ENCODE measurements at places on chromosomes 5 and 9. TPM values are rescaled to one million over a fixed set of nuclear protein-coding genes. Genes with fewer than 3 reads are reported as not detected.

DNA sequence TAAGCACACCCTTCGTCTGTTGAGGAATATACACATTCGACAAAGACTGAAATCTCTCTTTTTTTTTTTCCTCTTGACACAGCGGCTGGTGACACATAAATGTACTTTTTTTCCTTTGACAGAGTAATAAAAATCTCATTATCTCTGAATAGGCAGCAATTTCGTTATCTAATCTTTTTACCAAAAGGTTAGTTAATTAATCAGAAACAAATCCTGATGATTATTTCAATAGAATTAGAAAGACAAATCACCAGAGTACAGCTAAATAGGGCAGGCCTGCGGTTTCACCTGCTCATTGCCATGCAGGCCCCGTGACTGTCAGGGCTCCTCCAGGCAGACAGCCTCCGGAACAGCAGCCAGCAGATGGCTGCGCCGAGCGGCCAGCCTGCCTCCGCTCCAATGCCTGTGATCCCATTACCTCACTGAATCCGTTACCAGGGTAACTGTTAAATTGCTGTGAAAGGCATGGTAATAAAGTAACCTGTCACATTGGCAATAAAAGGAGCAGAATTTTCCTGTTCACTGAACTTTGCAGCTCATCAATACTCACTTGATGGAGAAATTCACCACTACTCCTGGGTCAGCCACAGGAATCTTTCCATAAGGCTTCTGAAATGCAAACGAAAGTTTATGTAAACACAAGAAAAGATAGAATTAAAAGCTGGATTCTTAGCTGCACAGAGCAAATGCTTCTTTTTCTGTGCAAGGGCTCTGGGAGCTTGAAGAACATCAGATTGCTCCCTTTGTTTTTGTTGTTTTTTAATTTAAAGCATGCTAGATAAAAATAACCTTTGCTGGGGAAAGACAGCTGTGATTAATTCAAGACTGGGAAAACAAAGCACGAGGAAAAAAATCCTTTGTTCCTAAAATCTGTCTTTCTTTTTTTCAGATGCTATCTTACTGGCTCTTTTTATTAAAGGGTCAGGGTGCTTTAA, 666.4 kb upstream of the ZNF608 start:
- DNase-seq = peak; percentile 54

- no peak for DNase-seq
Observed at GRCh38 chr9:117305454-117305853, 109.4 kb downstream of the ASTN2 start.

- no peak for DNase-seq
Observed at GRCh38 chr9:4126996-4127395, 172.9 kb downstream of the GLIS3 start.

DNA sequence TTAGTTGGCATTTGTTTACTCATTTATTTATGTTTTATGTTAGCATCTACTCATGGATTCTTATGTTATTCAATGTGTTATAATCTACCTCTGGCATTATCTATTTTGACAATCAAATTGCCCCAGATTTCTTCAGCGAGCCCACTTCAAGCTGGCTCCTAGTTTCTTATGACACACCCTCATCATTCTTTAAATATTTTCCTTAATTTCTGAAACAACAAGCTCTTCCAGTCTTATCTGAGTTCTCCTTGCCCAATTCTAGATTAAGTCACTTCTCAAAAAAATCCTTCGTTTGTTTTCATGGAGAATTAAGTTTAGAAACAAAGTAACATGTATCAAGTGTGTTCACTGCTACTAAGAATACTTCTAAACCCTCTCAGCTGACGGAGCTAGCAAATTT, 229.8 kb downstream of the SEMA5A start:
- no peak for DNase-seq

- DNase-seq = no peak
Observed at GRCh38 chr9:15244001-15244441, 63.0 kb downstream of the TTC39B start.

IL13 gene
- 0.50 TPM for total RNA-seq

TPPP gene
- total RNA-seq = 0.24 TPM
